ENCODE measurements at places on chromosomes 6 and 20.

GRCh38 chr6:86331265-86331840 is 606.0 kb upstream of the HTR1E start:
- no peak for DNase-seq

GRCh38 chr6:33957131-33957891 is 153.5 kb upstream of the MLN start:
- no peak for DNase-seq

- DNase-seq = no peak
These were observed 13.6 kb upstream of the ZNF335 start for GRCh38 chr20:45985573-45985972.

GRCh38 chr6:111938710-111939109 is 65.5 kb upstream of the FYN start:
- peak; percentile 77 for DNase-seq

Data from fibroblast of skin of right biceps (primary cell).